Hippocampal formation (tissue), 2 donors: ENCODE measurements at places on chromosomes 12 and 14.

GRCh38 chr12:104643093-104643818 is 186.5 kb downstream of the CHST11 start:
- DNase-seq: no peak

DNA sequence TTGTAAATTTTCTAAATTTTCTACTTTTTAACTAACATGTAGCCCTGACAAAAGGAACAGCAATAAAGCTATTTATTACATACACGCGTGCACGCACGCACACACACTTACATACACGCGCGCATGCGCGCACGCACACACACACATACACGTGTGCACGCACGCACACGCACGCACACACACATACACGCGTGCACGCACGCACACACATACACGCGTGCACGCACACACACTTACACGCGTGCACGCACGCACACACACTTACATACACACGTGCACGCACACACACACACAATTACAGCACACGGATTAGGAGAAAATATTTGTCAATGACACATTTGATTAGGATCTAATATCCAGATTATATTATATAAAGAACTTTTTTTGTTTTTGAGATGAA is 27.9 kb downstream of the DHX37 start:
- DNase-seq: no peak

- DNase-seq: no peak
Observed at GRCh38 chr12:89040146-89040964, 311.9 kb downstream of the DUSP6 start.

DNA sequence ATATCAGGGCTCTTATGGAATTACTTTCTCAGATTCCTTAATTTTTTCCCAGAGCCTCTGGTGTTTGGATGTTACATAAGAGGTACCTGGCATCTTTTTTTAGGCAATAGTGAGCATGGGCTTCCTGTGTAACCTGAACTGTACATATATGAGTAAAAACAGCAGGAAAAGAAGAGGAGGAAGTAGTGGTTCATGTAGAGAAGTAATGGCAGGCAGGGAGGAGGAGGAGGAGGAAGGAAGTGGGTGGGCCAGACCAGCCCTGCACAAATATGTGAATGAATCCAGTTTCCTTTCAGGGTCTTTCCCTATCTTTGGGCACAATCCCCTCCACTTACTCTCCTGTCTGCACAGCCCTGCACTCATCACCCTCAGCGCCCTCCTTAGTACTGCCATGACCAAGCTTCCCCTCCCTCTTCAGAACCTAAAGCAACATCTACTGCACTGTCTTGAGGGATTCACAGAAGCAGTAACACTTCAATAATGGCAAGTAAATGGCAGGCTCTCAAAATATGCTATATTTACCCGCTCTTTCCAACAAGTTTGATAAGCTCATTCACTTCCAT is 40.9 kb upstream of the GSG1 start:
- DNase-seq: no peak

GRCh38 chr14:74661726-74662450 is 49.9 kb upstream of the LTBP2 start:
- DNase-seq: no peak

DNA sequence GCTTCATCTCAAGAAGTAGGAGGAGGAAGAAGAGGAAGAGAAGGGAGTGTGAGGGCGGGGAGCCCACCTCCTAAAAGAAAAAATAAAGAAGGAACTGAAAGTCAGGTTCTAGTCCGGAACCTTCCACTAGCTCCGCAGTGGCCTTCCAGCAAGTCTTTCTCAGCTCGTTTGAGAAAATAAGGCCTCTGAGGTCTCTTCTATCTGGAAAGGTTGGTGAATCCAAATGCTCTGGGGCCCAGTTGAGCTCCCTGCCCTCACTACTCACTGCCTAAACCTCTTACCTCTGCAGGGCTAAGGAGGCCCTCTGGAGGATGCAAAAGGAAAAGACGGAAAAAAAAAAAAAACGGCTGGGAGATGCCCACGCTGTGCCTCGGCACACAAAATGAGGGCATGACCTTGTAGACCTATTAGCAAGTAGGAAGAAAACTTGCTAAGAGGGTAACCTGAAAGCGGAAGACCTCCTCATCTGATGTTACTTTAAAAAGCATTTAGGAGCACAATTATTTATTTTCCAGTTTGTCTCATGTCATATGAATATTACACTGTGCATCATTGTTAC is 35.9 kb downstream of the FBLN5 start:
- peak; percentile 51 for DNase-seq

DNA sequence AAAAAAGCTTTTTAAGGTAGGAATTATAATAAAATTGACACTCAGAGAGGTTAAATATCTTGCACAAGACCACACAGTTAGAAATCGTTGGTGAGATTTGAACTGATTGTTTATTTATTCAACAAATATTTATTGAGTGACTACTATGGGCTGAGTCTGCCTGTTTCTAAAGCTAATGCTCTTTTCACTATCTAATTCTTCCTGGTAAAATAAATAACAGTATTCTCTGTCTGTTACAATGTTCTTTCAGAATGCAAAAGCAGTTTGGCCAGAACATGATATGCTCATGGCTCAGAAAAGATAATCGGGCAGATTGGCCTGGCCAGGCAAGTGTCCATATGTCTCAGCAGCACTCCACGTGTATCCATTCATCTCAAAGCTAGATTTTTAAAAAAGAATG is 82.0 kb downstream of the BTG1 start:
- DNase-seq: no peak

DNA sequence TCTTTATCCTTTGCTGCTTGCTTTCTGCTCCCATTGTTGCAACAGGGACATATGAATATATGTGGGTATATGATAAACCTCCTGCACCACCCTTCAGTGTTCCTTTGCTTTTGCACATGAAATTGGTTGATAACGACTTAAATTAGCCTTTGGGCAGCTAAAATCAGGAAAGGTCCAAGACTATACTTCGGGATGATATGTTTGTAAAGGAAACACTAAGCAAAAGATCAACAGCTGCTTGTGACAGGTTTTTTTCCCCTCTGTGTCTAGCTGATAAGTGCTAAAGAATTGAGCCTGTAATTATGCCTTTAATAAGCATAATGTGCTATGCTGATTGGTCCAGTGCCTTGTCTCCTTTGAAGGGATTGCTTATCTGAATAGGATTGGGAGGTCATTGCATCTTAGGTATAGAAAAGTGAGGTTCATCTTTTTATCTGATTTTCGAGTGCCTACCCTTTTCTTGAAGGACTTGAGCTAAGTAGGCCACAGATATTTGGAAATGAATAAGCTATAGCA is 59.4 kb downstream of the PPHLN1 start:
- no peak for DNase-seq

DNA sequence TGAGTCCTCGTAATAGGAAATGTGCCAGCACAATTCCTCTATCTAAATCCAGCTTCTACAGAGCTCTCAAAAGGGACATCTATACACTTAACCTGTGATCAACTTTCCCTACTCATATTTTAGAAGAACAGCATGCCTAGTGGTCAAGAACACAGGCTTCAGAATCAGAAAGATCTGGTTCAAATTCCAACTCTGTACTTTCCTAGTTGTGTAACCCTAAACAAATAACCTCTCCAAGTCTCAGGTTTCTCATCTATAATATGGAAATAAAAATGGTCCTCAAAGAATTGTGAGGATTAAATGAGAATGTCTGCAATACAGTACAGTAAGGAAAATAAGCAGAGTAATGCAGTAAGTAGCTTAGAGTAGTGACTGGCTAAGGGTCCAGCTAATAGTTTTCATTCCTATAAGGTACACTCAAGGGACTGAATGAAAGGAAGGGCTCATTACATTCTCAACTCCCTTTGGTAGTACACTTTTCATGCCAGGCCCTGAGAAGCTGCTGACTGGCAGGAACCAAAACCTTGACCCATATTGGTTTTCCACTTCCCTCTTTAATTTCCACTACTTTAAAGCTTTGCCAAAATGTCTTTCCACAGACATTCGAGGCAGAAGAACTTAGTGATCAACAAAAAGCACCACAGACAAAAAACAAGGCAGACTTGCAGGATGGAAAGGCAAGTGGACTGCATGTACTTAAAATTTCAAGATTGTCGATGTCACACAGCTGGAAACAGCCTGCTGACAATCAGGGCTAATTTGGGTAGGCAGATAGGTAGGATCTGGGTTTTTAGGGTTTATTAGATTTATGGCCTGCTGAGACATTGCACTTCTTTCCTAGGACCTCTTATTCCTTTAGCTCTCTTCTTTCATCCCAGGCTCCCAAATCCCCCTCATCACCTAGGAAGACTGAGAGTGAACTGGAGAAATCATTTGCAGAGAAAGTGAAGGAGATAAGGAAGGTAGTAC is 4.3 kb downstream of the CCDC196 start:
- no peak for DNase-seq

- DNase-seq: no peak
Observed at GRCh38 chr14:70382536-70382935, 23.1 kb upstream of the COX16 start.

DNA sequence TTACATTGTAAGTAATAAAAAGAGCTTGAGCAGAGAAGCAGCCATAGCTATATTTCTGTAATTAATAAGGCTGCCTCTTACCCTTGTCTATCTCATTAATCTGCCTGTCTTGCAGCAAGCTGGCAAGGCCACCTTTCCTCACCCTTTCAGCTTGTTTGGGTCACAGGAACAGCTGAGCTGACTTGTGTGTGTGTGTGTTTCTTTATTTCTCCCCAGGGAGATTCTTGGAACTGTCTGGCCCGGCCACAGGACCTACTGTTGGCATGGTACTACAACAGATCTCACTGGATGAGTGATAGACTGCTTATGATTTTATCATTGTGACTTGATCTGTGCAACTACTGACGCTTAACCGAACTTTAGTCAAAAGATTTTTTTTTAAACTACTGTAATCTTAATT is 213.7 kb downstream of the SLC2A13 start:
- no peak for DNase-seq

- DNase-seq: no peak
Observed at GRCh38 chr12:42557586-42558172, 31.9 kb downstream of the PRICKLE1 start.

DNA sequence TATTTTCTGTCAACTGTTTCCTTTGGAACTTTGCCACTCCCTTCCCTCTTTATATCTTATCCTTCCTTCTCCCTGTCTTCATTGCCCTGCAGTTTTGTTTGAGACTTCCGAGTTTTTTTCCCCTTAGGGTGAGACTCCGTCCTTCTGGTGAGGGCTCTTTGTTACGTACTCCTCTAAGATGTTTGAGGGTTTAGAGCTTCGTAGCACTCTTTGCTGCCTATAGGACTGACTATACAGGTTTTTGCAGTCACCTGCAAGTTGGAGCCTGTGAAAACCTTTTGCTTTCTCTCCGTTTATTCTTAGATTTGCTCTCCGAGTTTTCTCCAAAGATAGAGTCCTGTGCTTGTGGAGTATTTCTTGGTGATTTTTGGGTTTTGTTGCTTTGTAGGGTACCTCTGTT is 41.7 kb upstream of the MYRFL start:
- no peak for DNase-seq

DNA sequence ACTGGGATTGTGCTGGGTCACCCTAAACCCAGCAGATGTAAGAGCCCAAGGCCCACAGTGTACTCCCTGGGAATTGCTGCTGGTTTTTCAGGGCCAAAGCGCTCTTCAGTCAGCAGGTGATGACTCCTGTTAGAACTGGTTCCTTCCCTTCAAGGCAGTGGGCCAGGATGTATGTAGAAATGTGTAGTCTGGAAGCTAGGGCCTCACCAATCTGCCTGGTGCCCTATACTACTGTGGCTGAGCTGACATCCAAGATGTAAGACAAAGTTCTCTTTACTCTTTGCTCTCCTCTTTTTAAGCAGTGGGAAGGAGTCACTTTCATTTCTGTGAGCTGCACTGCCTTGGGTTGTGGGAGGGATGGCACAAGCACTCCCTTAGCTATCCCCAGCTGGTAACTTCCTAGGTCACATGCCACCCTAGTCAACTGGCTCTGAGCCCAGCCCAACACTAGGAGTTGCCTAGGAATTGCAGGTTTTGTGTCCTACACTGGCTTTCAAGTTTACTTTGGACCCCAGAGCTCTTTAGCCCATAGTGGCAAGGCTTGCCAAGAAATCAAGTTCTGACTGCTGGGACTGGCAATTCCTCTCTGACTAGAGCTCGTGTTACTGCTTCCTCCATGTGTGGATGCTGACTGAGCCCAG is 249.2 kb downstream of the C12orf50 start:
- DNase-seq: no peak

DNA sequence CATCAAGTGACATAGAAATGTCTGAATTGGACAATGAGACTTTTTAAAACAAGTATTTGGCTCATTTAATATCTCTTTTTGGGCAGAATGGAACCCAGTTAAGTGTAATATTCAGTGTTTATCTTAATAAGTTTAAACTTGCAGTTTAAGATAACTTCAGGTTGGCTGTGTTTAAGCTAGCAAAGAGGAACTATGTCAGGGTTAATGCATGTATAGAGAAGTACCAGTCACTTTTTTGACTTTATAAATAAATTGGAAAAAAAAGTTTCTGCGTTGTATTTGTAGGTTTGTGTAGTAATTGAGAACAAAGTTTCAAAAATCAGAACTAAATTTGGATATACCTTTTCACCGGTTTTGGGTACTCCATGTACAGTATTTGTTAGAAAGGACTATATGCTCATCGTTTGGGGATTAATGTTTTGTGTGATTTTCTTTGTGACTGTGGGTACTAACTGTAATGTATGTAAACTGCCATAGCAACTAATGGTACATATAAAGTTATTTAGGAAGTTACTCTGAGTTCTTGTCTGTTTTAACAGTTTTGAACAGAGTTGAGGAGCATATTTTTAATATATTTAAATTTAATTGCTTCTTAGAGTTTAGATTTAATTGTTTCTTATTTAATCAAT is 4.5 kb downstream of the HMGA2 start:
- no peak for DNase-seq

DNA sequence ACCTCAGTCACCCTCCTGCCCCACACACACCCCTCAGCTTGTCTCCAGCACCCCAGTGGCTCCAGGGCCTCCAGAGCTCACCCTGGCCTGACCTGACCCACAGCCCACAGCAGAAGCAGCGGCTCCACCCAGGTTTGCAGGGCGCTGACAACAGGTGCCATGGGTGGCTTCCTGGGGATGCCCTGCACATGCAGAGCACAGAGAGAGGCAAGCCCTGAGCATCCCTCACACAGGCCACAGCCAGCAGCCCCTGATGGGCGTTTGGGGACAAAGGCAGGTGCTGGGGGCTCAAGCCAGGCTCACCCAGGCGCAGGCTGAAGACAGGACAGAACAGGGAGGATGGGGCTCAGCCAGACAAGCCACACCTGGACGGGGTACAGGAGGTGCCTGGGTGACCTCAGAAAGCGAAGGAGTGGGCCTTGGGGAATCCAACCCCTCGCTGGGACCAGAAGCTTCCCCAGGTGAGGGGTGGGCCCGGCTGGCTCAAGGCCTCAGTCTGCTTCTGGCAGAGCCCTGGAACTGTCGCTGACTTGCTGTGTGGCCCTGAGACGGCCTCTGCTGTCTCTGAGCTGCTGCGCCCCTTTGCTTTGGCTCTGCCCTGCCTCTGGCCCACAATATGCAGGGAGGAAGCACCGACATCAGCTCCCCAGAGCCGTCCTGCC is 10.6 kb downstream of the ARL6IP4 start:
- DNase-seq: no peak

- DNase-seq: peak; percentile 52
Observed at GRCh38 chr12:113098441-113099028, 37.0 kb downstream of the RASAL1 start.

GRCh38 chr12:80038062-80038560 is 61.2 kb upstream of the OTOGL start:
- DNase-seq: no peak
